ENCODE measurements at places on chromosomes 1 and 21. TPM values are rescaled to one million over a fixed set of nuclear protein-coding genes. Genes with fewer than 3 reads are reported as not detected.

DNA sequence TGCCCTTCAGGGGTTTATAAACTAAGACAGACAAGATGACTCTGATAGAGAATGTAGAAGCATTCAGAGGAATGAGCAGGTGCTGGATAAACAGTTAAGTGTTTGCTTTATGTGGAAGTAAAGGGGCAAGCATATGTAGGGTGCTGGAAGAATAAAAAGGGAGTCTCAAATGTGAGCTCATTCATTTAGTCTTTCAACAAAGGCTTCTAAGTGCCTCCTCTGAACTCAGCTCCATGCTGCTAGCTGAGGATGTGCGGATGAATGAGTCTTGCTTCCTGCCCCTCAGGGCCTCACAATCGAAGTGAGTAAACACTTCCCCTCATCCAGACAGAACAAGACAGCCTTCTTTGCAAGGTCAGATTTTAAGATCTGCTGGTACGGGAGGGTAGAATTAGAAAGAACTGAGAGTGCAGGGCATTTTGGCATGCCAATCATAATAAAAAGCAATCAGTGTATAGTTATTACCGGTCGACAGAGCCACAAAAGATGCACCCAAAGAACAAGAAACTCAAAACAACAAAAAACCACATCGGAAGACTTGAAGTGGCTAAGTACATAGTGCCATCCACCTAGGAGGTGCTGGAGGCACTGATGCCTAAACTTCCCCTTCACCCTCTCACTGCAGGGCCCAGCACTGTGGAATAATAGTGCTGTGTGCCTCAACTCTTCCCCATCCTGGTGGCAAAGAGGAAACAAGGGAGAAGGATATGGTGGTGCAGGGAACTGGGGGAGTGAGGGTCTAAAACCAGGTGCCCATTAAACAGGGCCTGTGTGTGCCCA is 69.8 kb downstream of the TNR start:
- H3K36me3 ChIP-seq: no peaks in the 10 kb centered on the region
- H3K27me3 ChIP-seq: peaks cover 59% of the 10 kb centered on the region
- H3K4me3 ChIP-seq: no peak overlapping the region
- no peak for DNase-seq

GRCh38 chr1:216425577-216425976 is 2.3 kb upstream of the USH2A start:
- no peak overlapping the region for H3K27ac ChIP-seq
- no peak for DNase-seq
- H3K4me1 ChIP-seq: no peaks in the 10 kb centered on the region
- H3K4me3 ChIP-seq: peak overlapping the region; percentile 28
- no peaks in the 10 kb centered on the region for H3K27me3 ChIP-seq

DNA sequence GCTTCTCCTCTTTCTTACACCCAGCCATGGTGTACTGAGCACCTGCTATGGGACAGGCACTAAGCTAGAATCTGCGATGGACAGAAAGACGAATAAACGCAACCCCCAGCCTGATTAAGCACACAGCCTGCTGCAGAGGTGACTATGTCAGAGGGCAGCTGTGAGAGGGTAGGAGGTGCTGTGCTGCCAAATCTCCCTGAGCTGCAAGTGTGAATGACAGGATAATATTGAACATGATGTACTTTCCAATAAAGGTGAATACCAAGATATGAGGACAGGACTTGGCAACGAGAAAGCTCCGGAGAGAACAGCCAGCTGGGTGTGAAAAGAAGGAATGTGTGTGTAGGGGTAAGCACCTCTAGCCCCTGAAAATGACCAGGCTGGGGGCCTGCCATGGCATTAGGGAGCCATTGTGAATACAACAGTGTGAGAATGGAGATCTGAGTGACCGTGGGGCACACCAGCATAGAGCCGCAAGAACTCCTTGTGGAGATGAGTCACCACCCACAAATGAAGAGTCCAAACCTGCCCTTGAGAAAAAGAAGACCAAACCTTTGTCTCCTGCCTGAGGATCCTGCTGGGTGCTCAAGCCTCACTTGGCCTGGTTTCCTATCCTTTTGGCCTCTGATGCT is 83.0 kb upstream of the ATF3 start:
- peak overlapping the region; percentile 88 for H3K27ac ChIP-seq
- no peaks in the 10 kb centered on the region for H3K27me3 ChIP-seq
- no peaks in the 10 kb centered on the region for H3K36me3 ChIP-seq
- peak; percentile 42 for DNase-seq

GRCh38 chr1:12630946-12631530 is 12.8 kb upstream of the AADACL4 start:
- no peak overlapping the region for H3K27ac ChIP-seq
- H3K36me3 ChIP-seq: no peaks in the 10 kb centered on the region
- H3K4me1 ChIP-seq: peaks cover 16% of the 10 kb centered on the region
- no peak for DNase-seq
- peaks cover 3% of the 10 kb centered on the region for H3K27me3 ChIP-seq

DNA sequence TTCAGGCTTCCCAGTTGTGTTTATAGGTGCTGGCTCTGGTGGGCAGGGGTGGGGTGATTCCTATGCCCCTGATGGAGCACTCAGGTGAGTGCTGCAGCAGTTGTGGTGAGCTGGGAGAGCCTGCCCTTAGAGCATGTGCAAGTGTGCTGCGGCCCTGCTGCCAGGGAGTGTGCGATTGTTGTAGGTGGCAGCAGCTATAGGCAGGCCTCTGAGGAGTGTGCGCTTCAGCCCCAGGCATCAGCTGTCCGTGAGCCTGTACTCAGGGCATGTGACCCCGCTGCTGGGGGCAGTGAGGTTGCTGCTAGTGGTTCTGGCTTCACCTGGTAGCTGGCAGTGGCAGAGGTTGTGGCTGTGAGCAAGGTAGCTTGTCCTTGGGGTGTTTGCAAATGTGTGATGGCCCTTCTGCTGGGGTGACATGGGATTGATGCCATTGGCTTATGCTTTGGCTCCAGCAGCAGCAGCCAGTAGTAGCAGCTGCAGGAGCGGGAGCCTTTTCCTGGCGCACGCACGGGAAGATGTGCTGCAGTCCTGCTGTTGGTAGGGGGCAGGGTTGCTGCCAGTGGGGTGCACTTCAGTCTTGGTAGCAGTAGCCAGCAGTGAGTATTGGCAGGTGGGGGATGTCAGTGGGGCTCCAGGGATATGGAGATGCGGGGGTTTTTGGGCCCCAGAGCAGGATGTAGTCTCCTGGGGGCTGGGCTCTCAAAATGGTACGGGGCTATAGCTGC is 37.7 kb downstream of the SYCP1 start:
- H3K4me1 ChIP-seq: no peaks in the 10 kb centered on the region
- H3K36me3 ChIP-seq: no peaks in the 10 kb centered on the region
- no peak overlapping the region for H3K27ac ChIP-seq
- no peak overlapping the region for H3K4me3 ChIP-seq

GRCh38 chr1:232686346-232686745 is 56.4 kb upstream of the SIPA1L2 start:
- H3K27ac ChIP-seq: no peak overlapping the region
- peaks cover 14% of the 10 kb centered on the region for H3K4me1 ChIP-seq
- H3K27me3 ChIP-seq: peaks cover 3% of the 10 kb centered on the region

- H3K4me3 ChIP-seq: no peak overlapping the region
- peaks cover 1% of the 10 kb centered on the region for H3K27me3 ChIP-seq
- no peaks in the 10 kb centered on the region for H3K36me3 ChIP-seq
- H3K4me1 ChIP-seq: no peaks in the 10 kb centered on the region
- no peak for DNase-seq
- H3K27ac ChIP-seq: no peak overlapping the region
Measured at GRCh38 chr1:98086796-98087441, 166.1 kb upstream of the DPYD start.

DNA sequence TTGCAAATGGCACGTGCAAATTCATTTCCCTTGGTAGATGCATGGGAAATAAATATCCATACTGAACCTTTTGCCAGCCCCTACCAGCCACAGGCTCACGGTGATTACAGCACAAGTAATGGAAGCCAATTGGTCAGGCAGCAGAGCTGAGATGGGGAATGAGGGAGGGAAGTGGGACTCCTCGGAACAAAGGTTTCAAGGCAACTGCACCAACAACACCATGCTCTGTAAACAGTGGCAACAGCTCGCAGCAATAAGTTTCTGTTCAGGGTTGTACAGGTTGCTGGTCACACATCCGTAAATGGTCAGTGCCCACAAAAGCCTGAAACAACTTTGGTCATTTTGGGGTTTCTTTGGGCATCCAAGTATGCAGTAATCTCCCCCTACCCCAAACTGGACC is 62.7 kb upstream of the LPGAT1 start:
- peaks cover 20% of the 10 kb centered on the region for H3K27me3 ChIP-seq
- no peak overlapping the region for H3K4me3 ChIP-seq
- no peak for DNase-seq
- no peaks in the 10 kb centered on the region for H3K36me3 ChIP-seq

- peaks cover 58% of the 10 kb centered on the region for H3K36me3 ChIP-seq
- no peak overlapping the region for H3K4me3 ChIP-seq
- peaks cover 22% of the 10 kb centered on the region for H3K4me1 ChIP-seq
Measured at GRCh38 chr1:31362032-31362431, 10.8 kb downstream of the FABP3 start.

GRCh38 chr1:85933961-85934360 is 222.6 kb downstream of the COL24A1 start:
- H3K27me3 ChIP-seq: no peaks in the 10 kb centered on the region
- no peak overlapping the region for H3K4me3 ChIP-seq
- H3K4me1 ChIP-seq: no peaks in the 10 kb centered on the region
- H3K36me3 ChIP-seq: no peaks in the 10 kb centered on the region
- DNase-seq: no peak

DNA sequence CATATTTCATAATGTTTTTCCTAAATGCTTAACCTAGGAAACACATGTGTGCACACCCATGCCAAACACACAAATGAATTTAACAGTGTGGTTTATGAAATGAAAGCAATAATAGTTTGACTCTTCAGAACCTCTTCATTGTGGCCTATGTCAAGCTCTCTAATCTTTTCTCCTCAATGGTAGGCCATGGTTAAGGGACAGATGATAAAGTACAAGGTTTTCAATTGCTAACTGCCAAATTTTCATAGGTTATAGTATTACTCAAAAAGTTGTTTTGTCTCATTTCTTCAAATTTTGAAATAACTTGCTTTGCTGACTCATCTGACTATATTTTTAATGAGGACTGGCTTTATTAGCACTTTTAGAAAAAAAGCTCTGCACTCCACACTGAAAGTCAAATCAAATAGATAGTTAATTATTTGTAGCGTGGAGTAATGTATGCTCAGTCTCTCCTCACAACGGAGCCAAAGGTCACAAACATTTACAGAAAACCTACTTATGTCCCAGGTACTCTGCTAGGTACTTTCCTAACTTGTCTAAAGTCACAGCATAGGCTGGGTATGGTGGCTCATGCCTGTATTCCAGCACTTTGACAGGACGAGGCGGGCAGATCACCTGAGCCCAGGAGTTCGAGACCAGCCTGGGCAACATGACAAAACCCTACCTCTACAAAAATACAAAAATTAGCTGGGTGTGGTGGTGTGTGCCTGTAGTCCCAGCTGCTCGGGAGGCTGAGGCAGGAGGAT is 3.0 kb upstream of the ADCY10 start:
- peaks cover 9% of the 10 kb centered on the region for H3K4me1 ChIP-seq
- no peak for DNase-seq
- peaks cover 32% of the 10 kb centered on the region for H3K36me3 ChIP-seq
- no peak overlapping the region for H3K27ac ChIP-seq
- H3K27me3 ChIP-seq: no peaks in the 10 kb centered on the region

DNA sequence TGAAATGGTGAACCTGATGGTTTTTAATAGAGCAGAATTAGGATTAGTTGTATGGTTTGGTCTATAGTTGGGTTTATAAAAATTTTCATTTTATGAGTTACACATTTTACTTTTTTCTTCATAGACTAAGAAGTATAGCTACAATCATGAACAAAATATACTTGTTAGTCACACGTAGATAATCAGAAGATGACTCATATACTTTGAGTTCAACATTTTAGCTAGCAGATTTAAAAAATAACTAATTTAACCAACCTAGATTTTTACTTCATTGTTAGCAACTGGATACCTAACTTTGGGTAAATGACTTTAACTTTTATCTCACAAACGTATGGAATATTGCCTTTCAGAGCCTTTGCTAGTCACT is 27.9 kb downstream of the MORC3 start:
- no peak overlapping the region for H3K4me3 ChIP-seq
- H3K27ac ChIP-seq: no peak overlapping the region
- no peaks in the 10 kb centered on the region for H3K27me3 ChIP-seq
- DNase-seq: no peak
- H3K4me1 ChIP-seq: no peaks in the 10 kb centered on the region
- peaks cover 92% of the 10 kb centered on the region for H3K36me3 ChIP-seq

GRCh38 chr21:41112740-41113692 is 54.9 kb upstream of the BACE2 start:
- DNase-seq: no peak
- no peak overlapping the region for H3K27ac ChIP-seq
- peak overlapping the region; percentile 21 for H3K4me3 ChIP-seq
- H3K4me1 ChIP-seq: peaks cover 9% of the 10 kb centered on the region
- no peaks in the 10 kb centered on the region for H3K36me3 ChIP-seq

DNA sequence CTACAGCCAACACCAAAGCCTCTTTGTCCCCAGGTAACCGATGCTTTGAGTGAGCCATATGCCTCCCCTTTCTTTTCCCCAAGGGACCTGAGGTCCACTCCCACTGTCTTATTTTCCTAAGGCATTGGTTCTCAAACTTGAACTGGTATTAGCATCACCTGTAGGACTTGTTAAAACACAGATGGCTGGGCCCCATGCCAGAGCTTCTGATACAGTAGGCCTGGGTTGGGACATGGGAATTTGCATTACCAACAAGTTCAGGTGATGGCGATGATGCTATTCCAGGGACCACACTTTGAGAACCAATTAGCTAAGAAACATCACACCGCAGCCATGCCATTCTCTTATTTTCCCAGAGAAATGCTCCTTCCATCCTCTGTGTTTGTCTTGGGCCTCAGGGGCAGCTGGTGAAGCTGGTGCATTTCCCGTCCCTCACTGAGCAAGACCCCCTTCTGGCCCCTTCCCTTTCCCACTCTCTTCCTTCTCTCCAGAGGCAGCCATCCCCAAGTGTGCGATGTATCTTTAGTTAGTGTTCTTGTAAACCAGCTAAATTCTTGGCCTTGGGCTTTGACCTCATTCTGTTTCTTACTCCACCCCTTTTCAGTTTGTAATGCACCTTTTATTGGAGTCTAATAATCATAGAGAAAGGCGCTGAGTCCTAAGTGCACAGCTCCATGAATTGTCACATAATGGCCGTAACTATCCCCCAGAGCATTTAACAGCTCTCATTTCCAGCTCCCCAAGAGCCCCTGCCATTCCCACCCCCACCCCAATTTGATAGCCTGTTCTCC is 14.2 kb upstream of the TTC22 start:
- H3K36me3 ChIP-seq: no peaks in the 10 kb centered on the region
- no peak overlapping the region for H3K4me3 ChIP-seq
- H3K4me1 ChIP-seq: no peaks in the 10 kb centered on the region
- no peak for DNase-seq
- H3K27me3 ChIP-seq: peaks cover 14% of the 10 kb centered on the region

- peaks cover 37% of the 10 kb centered on the region for H3K4me1 ChIP-seq
- H3K4me3 ChIP-seq: peak overlapping the region; percentile 54
Measured at GRCh38 chr1:6461051-6461530, 4.9 kb downstream of the TNFRSF25 start.

- DNase-seq: peak; percentile 70
- H3K4me1 ChIP-seq: peaks cover 14% of the 10 kb centered on the region
- H3K27me3 ChIP-seq: no peaks in the 10 kb centered on the region
- peaks cover 52% of the 10 kb centered on the region for H3K36me3 ChIP-seq
- no peak overlapping the region for H3K4me3 ChIP-seq
- peak overlapping the region; percentile 55 for H3K27ac ChIP-seq
Measured at GRCh38 chr1:10646347-10646861, 150.0 kb downstream of the CASZ1 start.

LMNA gene
- 236 TPM for total RNA-seq

PAFAH2 gene
- total RNA-seq: 10.6 TPM

FCN3 gene
- 27.3 TPM for total RNA-seq

OR6K3 gene
- total RNA-seq: not detected

PCP4 gene
- 5.4 TPM for total RNA-seq

DCST2 gene
- total RNA-seq: not detected

GUCA2B gene
- total RNA-seq: not detected

ZBTB8B gene
- 0.03 TPM for total RNA-seq

KLHL17 gene
- total RNA-seq: 6.4 TPM

KCNA3 gene
- total RNA-seq: 0.22 TPM

Data from left ventricle myocardium inferior (tissue), 1 donor.